ENCODE measurements at places on chromosomes 16 and 17. TPM values are rescaled to one million over a fixed set of nuclear protein-coding genes. Genes with fewer than 3 reads are reported as not detected.

CD19 gene
- not detected for total RNA-seq

EPN3 gene
- total RNA-seq, result 0.11 TPM

GALNS gene
- 19.7 TPM for total RNA-seq

SLC16A6 gene
- 0.23 TPM for total RNA-seq

ANKRD40CL gene
- total RNA-seq, result not detected

MMP15 gene
- 36.6 TPM for total RNA-seq

NLE1 gene
- total RNA-seq, result 35.8 TPM

GRCh38 chr16:69503244-69503643 is 62.5 kb upstream of the NFAT5 start:
- DNase-seq, result no peak

DNA sequence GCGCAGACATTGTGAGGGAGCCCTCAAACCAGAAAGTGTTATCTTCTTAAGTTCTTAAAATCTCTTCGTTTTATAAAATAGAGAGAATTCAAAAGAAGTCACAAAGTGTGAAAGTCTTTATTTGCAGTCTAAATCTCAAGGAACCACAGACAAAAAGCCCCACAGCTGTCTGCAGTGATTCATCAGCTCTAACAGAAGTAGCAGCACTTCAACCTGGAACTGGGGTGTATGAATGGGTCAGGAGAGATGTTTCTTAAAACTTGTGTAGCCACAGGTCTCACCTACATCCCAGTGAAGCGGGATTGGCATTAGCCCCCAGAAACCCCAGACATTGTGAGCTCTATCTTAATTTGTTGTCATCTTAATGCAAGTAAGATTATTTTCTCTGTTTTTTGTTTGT is 61.1 kb downstream of the CDYL2 start:
- DNase-seq, result no peak

DNA sequence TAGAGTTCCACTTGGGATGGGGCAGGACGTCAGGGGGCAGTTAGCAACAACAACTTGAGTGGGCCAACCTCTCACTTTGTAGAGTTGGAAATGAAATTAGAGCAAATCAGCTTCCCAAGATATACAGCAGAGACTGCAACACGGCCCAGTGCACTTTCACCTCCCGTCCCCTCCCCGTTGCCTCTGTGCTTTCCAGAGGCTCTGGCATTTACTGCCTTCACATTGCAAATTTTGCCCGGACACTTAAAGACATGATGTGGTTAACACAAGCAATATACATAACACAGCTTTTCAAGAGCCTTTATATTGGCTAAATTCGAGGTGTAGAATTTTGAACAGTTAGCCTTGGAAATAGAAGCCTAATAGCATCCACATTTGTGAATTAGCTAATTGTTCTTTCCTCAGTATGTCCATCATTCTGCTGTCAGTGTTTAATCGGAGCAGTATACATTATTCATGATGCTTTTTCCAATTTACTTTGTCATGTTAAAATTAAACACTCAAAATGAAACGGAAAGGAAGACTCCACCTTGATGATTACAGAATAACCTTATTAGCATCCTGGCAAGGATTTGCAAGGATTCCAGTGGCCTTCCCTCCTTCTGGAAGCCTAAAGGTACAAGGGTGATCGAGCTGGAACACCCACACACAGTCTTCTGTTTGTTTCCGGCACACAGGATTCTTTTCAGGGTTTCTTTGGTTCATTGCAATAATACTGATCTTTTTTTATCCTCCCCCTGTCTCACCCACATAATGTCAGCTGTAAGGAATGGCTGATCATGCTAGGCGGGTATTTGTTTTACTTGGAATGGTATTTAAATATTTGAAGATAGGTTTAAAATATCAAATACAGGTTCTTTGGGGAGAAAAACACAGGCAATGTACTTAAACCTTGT is 190.9 kb upstream of the CACNG5 start:
- no peak for DNase-seq

DNA sequence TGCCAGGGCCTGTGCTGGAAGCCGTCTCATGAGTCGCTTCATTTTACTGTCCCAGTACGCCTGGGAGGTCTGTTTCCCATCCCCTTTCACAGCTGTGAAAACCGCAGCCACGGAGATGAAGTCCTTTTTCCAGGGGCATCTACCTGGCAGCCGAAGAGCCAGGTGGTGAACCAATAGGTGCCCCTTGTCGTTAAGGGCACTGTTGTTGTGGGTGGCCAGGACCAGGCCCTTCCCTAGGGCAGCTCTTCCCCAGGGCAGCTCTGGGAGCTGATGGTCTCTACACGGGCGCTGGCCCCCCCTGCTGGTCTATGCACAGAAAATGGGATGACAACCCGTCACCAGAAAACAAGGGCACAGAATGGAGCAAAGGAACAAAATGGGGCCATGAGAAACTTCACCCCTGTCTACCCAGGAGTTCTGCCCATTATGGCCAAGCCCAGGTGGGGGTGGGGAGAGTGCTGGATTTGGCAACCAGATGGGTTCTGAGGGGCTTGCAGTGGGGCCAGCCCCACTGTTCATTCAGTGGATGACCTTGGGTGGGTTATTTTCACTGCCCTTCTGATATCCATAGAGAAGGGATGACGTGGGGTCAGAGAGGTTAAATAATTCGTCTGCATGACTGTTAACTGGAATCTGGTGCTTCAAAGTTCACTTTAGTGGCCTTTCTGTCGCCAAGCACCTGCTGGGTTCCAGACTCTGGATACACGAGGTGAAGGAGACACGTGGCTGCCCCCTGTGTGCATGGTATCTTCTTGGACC is 11.5 kb downstream of the RMI2 start:
- DNase-seq, result peak; percentile 54
